Transverse colon (tissue), 4 donors: ENCODE measurements at places on chromosomes 12 and 14. TPM values are rescaled to one million over a fixed set of nuclear protein-coding genes. Genes with fewer than 3 reads are reported as not detected.

The ALG10 gene
- 77.6 TPM for total RNA-seq

DNA sequence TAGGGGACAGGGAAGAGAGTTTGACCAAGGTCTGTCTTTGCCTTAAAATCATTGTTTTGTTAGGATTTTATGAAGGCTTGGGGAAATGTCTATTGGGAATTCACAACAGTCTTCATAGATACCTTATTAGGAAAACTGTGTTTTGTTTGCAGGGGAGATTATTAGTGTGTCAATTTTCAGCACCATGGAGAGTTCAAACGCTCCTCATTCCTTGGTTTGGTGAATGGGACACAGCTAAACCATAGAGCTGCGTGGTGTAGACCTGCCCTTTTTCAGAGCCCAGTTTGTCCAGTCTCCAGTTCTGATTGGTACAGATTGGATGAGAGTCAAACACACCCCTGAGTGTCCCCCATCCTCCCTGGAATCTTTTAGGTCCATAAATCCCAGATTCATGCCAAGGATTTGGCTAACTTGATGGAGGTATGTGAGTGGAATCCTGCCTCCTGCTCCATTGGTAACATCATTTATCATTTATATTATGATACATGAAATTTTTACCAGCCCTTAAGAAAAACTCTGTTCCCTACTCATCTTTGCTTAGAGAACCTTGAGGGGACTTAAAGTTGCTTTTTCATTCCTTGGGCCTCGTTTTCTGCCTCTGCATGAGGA is 12.0 kb downstream of the NGDN start:
- H3K27ac ChIP-seq: no peak overlapping the region

DNA sequence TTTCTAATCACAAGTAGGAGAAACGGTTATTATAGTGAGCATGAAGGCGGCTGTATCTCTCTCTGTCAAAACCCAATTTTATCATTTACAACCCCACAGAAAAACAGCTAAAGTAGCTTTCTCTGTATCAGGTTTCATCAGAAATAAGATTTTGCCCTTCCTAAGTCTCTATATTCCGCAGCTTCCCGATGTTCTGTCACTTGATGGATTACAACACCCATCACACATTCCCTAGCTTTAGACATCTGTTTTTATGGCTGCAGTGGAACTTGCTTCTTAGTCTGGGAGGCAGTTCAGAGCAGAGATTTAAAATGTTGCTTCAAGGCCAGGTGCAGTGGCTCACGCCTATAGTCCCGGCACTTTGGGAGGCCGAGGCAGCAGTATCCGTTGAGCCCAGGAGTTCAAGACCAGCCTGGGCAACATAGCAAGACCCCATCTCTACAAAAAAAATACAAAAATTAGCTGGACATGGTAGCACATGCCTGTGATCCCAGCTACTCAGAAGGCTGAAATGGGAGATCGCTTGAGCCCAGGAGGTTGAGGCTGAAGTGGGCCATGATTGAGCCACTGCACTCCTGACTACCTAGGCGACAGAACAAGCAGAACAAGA is 27.6 kb upstream of the FOXN3 start:
- peaks cover 16% of the 10 kb centered on the region for H3K4me1 ChIP-seq
- H3K27ac ChIP-seq: no peak overlapping the region
- H3K4me3 ChIP-seq: no peak overlapping the region
- no peak for DNase-seq
- no peaks in the 10 kb centered on the region for H3K36me3 ChIP-seq

GRCh38 chr12:47714826-47715386 is 9.1 kb upstream of the RPAP3 start:
- no peaks in the 10 kb centered on the region for H3K27me3 ChIP-seq
- peak overlapping the region; percentile 89 for H3K27ac ChIP-seq
- no peak for DNase-seq
- no peaks in the 10 kb centered on the region for H3K36me3 ChIP-seq
- H3K4me3 ChIP-seq: no peak overlapping the region
- peaks cover 36% of the 10 kb centered on the region for H3K4me1 ChIP-seq

The LBHD2 gene
- total RNA-seq: not detected

- H3K27me3 ChIP-seq: no peaks in the 10 kb centered on the region
- H3K36me3 ChIP-seq: no peaks in the 10 kb centered on the region
- peak; percentile 45 for DNase-seq
- no peaks in the 10 kb centered on the region for H3K4me1 ChIP-seq
- H3K4me3 ChIP-seq: no peak overlapping the region
These were observed 121.7 kb downstream of the PPM1H start for GRCh38 chr12:62813031-62813829.

- no peaks in the 10 kb centered on the region for H3K4me1 ChIP-seq
- no peak overlapping the region for H3K27ac ChIP-seq
- DNase-seq: no peak
- H3K36me3 ChIP-seq: no peaks in the 10 kb centered on the region
- H3K27me3 ChIP-seq: no peaks in the 10 kb centered on the region
- H3K4me3 ChIP-seq: no peak overlapping the region
These were observed 1156.3 kb upstream of the SEL1L start for GRCh38 chr14:82689948-82690347.

The SLC10A1 gene
- 0.27 TPM for total RNA-seq

DNA sequence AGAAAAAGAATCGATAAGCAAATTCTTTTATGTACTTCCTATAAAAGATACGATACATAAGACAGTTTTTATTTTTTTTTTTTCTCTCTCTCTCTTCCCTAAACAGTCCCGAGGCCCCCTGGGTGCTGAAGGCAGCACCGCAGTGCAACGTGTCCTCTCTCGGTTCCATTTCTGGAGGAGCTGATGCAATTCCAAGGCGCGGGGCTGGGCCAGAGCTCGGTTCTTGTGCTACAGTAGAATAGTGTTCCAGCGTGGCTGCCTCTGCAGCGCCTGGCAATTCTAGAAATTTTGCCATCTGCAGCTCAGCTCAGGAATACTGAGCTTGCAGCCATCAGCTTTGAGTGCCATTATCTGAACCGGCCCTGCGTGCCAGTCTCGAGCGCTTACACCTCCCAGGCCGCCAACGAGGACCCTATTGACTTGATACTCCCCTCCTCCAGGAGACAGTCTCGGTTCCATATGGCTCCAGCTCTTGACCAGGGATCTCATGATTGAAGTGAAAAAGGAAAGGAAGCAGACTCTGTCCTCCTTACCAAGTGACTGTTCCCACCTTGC is 630 bp downstream of the ALDH1L2 start:
- H3K36me3 ChIP-seq: no peaks in the 10 kb centered on the region
- H3K27ac ChIP-seq: peak overlapping the region; percentile 73
- peaks cover 7% of the 10 kb centered on the region for H3K27me3 ChIP-seq
- H3K4me3 ChIP-seq: peak overlapping the region; percentile 28
- H3K4me1 ChIP-seq: peaks cover 13% of the 10 kb centered on the region

The GLIPR1L1 gene
- total RNA-seq: not detected

DNA sequence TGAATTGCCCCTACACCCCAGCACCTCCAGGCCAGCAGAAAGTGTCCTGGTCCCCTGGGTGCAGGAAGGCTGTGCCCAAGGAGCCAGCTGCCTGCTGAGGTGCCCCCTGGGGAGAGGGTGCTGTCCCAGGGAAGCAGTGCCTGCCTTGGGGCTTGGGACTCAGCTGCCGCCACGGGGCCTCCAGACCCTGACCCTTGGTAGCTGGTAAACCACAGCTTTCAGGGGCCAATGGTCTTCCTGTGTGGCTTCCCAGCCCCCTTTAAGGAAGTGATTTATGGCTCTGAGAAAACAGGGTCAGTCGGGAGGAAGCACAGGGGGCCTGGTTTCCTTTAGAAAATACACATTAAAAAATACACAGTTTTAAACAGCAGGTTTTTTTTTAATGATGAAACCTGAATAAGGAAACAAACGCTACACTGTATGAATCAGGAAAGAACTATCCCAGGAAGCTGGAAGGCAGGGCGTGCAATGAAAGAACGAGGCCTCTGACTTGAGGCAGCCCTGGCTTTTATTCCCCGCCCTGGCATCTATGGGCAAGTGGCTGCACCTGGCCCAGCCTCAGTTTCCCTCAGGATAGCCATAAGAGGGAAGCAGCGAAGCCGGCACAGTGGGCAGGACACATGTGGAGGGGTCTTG is 40.6 kb upstream of the EML1 start:
- H3K4me3 ChIP-seq: no peak overlapping the region
- DNase-seq: no peak
- H3K36me3 ChIP-seq: no peaks in the 10 kb centered on the region
- H3K4me1 ChIP-seq: peaks cover 33% of the 10 kb centered on the region
- peaks cover 7% of the 10 kb centered on the region for H3K27me3 ChIP-seq

DNA sequence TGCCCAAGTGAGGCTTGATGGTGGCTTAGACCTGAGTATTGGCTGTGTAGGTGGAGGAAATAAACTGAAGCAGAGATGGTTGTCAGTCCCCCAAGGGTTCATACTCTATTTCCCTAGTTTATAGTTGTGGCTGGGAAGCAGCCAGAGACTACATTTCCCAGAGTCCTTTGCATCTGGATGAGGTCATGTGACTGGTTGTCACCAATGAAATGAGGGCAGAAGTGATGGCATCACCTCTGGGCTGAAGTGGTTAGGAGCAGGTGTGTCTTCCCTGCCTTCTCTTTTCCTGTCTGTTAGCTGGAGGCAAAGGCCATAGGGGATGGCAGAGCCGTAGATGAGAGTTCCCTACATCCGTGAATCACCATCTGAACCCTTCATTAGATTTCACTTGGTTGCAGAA is 16.3 kb upstream of the NOS1 start:
- H3K4me3 ChIP-seq: no peak overlapping the region
- no peaks in the 10 kb centered on the region for H3K27me3 ChIP-seq
- DNase-seq: no peak
- no peak overlapping the region for H3K27ac ChIP-seq
- no peaks in the 10 kb centered on the region for H3K4me1 ChIP-seq
- no peaks in the 10 kb centered on the region for H3K36me3 ChIP-seq

DNA sequence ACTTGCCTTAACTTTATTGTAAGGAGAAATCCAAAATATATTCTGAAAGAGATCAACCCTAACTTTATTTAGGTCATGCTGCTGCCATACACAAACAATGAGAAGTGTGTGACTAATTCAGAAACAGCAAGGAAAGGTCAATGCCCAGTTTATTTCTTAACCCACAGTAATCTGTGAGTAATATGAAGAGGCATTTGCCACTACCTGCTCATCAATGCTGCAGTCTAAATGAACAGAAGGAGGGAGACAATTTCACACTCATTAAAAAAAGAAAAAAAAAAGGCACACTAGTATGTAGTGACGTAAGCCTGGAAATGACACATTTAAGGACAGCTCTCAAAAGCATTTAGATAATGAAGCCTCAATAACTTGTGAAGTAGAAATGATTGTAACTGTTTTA is 90.5 kb upstream of the FOXN3 start:
- no peak overlapping the region for H3K27ac ChIP-seq
- H3K36me3 ChIP-seq: no peaks in the 10 kb centered on the region
- no peak for DNase-seq
- no peaks in the 10 kb centered on the region for H3K4me1 ChIP-seq
- no peak overlapping the region for H3K4me3 ChIP-seq

The HOTAIR gene
- not detected for total RNA-seq

DNA sequence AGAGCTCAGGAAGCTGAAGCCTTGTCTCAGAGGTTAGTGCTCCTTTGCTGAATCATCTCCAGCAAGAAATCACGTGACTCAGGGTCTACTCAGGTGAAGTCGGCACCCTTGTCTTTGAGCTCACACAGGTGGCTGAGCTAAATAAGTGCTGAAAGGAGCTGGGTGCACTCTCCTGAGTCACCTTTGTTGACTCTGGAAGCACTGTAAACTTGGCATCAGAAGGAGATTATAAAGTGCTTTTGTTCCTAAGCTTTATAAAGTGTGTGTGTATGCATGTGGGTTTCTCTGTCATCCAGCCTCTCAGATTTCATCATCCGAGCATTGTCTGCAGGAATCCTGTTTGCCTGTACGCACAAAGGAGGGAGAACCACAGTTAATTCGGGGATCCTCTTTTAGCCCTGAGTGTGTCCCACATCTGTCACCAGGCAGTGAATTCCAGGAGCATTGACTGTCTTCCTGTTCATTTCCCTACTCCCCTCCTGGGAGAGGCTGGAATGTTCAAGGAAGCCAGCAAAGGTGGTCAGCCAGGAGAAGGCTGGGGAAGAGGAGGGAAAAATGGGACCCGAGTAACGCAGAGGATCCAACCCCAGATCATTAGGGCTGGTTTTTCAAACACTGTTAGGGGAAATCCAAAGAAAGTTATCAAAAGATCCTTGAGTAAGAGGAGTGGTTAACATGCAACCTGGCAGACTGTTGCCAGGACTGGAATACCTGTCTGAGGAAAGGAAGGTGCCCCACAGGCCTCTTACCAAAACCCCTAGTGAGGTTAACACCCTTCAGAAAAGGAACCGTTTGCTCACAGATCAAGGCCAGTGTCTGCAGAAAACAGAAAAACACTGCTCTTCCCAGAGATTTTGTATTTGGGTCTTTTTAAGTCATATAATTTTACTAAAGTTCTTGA is 157.5 kb upstream of the HIF1A start:
- H3K27ac ChIP-seq: peak overlapping the region; percentile 72
- peak; percentile 82 for DNase-seq
- H3K4me1 ChIP-seq: peaks cover 48% of the 10 kb centered on the region
- H3K4me3 ChIP-seq: no peak overlapping the region
- H3K36me3 ChIP-seq: no peaks in the 10 kb centered on the region
- no peaks in the 10 kb centered on the region for H3K27me3 ChIP-seq

DNA sequence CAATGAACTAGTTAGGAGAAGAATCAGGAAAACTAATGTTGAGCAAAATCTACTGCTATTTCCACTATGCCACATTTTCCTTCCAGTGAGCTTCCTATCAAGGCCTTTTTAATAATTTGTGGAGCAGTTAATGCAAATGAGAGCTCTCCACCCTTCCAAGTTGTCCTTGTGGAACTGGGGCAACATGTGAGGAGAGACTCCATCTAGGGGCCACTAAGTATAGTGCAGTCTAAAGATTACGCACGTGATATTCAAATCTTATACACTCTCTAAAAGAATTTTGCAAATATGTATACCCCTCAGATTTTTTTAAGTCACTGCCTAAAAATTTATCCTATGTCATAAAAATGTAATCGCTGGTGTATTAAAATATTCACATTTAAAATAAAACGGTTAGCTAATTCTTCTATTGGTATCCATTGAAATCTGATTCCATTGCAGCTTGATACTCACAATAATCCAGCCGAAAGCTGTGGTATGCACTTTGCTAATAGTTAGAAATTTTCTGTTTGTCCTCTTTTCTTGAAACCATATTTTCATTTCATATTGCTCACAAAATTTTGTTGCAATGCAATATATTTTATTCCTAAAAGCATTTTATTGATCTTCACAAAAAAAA is 100.1 kb downstream of the PAH start:
- no peak for DNase-seq
- H3K4me1 ChIP-seq: no peaks in the 10 kb centered on the region
- no peak overlapping the region for H3K4me3 ChIP-seq
- H3K27ac ChIP-seq: no peak overlapping the region
- H3K27me3 ChIP-seq: peaks cover 3% of the 10 kb centered on the region
- H3K36me3 ChIP-seq: no peaks in the 10 kb centered on the region

DNA sequence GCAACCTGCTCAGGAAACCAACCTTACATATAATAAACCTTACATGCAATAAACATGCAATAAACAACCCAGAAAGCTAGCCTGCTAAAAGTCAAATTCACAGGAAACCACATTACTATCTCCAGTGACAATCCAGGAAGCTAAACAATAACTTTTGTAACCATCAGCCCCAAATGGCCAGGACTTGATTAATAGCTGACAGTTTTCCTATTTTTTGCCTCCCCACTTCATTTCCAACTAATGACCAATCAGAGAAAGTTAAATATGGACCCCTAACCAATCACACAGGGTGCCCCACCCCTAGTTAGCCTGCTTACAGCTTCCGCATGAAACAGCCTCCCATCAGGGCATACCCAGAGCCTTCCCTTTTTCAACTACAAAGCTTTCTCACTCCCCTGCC is 152.2 kb upstream of the LMNTD1 start:
- no peaks in the 10 kb centered on the region for H3K4me1 ChIP-seq
- no peak overlapping the region for H3K27ac ChIP-seq
- no peak for DNase-seq
- no peaks in the 10 kb centered on the region for H3K36me3 ChIP-seq
- no peaks in the 10 kb centered on the region for H3K27me3 ChIP-seq

GRCh38 chr12:26746121-26746714 is 86.8 kb downstream of the ITPR2 start:
- DNase-seq: no peak
- H3K36me3 ChIP-seq: no peaks in the 10 kb centered on the region
- no peaks in the 10 kb centered on the region for H3K27me3 ChIP-seq
- H3K4me3 ChIP-seq: no peak overlapping the region
